ENCODE measurements at places on chromosomes 3 and 15.
A peak's percentile ranks its signal among the peaks of the same experiment; 100 is the strongest.

GRCh38 chr3:177758126-177758525 lies 560.8 kb upstream of the TBL1XR1 start:
- no peak overlapping the region for H3K27ac ChIP-seq
- no peaks in the 10 kb centered on the region for H3K36me3 ChIP-seq
- H3K4me1 ChIP-seq, result peaks cover 12% of the 10 kb centered on the region
- H3K4me3 ChIP-seq, result no peak overlapping the region
- H3K27me3 ChIP-seq, result no peaks in the 10 kb centered on the region
- DNase-seq, result no peak

DNA sequence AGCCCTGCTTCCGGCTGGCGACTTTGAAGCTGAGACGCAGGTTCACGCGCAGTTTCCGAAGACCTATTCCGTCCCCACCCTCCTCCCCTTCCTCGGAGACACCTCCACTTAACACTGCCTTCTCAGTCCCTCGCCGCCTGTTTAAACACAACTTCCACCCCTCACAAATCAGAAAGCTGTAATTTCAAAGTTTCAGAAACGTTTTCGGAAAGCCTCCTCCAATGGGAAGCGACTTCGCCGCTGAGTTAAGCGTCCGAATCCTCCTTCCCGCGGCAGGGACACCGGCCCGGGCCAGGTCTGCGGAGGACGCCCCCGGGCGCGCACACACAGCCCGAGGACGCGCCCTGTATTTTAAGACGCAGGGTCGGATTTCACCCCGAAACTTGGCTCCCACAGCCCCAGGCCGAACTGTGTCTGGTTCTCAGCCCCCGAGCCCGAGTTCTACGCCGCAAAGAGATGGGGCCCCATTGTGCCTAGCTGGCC lies 559 bp upstream of the LRRN1 start:
- DNase-seq, result peak; percentile 26
- no peaks in the 10 kb centered on the region for H3K36me3 ChIP-seq
- H3K4me1 ChIP-seq, result peaks cover 6% of the 10 kb centered on the region
- peak overlapping the region; percentile 66 for H3K4me3 ChIP-seq
- H3K27me3 ChIP-seq, result peaks cover 21% of the 10 kb centered on the region

- H3K4me3 ChIP-seq, result peak overlapping the region; percentile 72
- no peaks in the 10 kb centered on the region for H3K36me3 ChIP-seq
- peaks cover 14% of the 10 kb centered on the region for H3K4me1 ChIP-seq
- peaks cover 17% of the 10 kb centered on the region for H3K27me3 ChIP-seq
- no peak overlapping the region for H3K27ac ChIP-seq
These were observed 2.1 kb downstream of the EPHB1 start for GRCh38 chr3:134797057-134797740.

GRCh38 chr3:113193719-113194118 lies 17.6 kb upstream of the BOC start:
- no peaks in the 10 kb centered on the region for H3K36me3 ChIP-seq
- no peaks in the 10 kb centered on the region for H3K4me1 ChIP-seq
- H3K27ac ChIP-seq, result no peak overlapping the region
- no peak for DNase-seq
- H3K27me3 ChIP-seq, result no peaks in the 10 kb centered on the region

Measured in astrocyte (in vitro differentiated cells and primary cell).